ENCODE measurements at places on chromosomes 6 and 20.

- no peak overlapping the region for H3K27ac ChIP-seq
- no peak for DNase-seq
- H3K36me3 ChIP-seq: no peaks in the 10 kb centered on the region
- no peaks in the 10 kb centered on the region for H3K4me1 ChIP-seq
- H3K4me3 ChIP-seq: no peak overlapping the region
Observed at GRCh38 chr6:9783567-9783966, 631.3 kb downstream of the TFAP2A start.

DNA sequence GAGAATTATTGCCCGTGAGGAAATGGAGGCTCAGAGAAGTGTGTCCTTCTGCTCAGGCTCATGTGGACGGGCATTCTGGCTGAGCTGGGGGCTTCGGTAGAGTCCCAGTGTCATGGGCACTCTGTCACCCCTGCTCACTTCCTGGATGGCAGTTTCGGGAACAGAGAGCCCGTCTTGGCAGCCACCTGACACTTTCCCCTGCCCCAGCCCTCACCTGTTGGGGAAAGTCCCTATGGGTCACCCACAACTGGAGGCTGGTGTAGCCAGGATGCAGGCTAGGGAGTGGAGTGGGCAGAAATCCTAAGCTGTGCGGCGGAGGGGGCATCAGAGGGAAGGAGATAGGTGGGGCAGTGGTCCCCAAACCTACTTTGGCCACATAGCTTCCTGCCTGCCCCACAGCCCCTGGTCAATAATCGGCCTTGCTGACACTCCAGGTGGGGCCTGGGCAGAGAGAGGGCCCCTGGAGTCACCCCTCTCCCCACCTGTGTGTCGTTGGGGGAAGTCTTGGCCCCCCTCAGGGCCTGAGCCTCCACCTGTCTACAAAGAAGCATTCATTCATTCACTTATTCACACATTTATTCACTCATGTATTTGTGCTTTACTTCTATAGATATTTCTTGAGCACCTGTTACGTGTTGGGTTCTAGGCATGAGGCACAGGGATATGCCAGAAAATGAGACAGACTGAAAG, 40.5 kb downstream of the SNAI1 start:
- H3K27ac ChIP-seq: no peak overlapping the region
- H3K36me3 ChIP-seq: no peaks in the 10 kb centered on the region
- H3K4me1 ChIP-seq: peaks cover 8% of the 10 kb centered on the region
- H3K27me3 ChIP-seq: no peaks in the 10 kb centered on the region
- DNase-seq: no peak
- no peak overlapping the region for H3K4me3 ChIP-seq

GRCh38 chr6:23086100-23086499, 516.7 kb downstream of the HDGFL1 start:
- no peak overlapping the region for H3K27ac ChIP-seq
- DNase-seq: no peak
- no peaks in the 10 kb centered on the region for H3K36me3 ChIP-seq
- H3K4me3 ChIP-seq: no peak overlapping the region

DNA sequence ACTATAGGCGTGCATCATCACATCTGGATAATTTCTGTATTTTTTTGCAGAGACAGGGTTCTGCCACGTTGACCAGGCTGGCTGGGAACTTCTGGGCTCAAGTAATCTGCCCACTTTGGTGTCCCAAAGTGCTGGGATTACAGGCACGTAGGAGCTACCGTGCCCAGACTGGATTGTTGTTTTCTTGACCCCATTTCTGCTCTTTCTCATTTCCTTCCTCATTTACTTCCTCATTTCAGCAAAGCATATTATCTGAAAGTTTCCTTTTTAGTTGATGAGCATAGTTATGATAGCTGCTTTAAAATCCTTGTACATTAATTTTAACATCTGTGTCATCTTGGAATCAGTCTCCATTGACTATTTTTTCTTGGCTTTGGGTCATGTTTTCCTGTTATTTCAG, 301.0 kb upstream of the RUNX2 start:
- H3K27ac ChIP-seq: no peak overlapping the region
- no peaks in the 10 kb centered on the region for H3K4me1 ChIP-seq

DNA sequence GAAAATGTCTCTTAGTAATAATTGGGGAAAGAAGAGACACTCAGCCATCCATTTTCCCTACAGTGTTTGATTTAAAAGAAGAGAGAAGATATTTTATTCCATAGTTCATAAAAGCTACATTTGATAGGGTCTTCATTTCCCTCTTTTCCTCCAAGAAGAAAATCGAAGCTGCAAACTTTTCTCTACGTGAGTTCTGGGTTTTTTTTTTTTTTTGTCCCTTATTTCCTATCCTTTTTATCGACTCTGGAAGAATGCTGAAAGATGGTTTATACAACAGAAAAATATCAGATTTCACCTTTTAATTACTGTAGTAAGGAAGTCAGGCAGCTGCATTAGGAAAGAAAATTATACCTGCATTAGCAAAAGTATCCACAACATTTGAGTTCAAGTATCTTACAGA, at the start of gene OR2J1:
Gene OR2J1, plus strand, starts transcription at position 301 of the 400 bp plus-strand sequence. CDS start 1,453 bp downstream, outside the sequence.
- no peaks in the 10 kb centered on the region for H3K27me3 ChIP-seq
- DNase-seq: no peak
- no peaks in the 10 kb centered on the region for H3K4me1 ChIP-seq
- no peak within 1 kb of the TSS for H3K27ac ChIP-seq

GRCh38 chr6:99362678-99363268, 13.3 kb upstream of the FAXC start:
- H3K27me3 ChIP-seq: no peaks in the 10 kb centered on the region
- no peaks in the 10 kb centered on the region for H3K4me1 ChIP-seq
- no peak for DNase-seq
- no peak overlapping the region for H3K27ac ChIP-seq
- no peak overlapping the region for H3K4me3 ChIP-seq

- H3K4me3 ChIP-seq: no peak overlapping the region
- DNase-seq: no peak
- H3K36me3 ChIP-seq: no peaks in the 10 kb centered on the region
- no peak overlapping the region for H3K27ac ChIP-seq
Observed at GRCh38 chr20:22681591-22682248, 97.3 kb upstream of the FOXA2 start.

- DNase-seq: no peak
- no peaks in the 10 kb centered on the region for H3K27me3 ChIP-seq
- no peak overlapping the region for H3K4me3 ChIP-seq
- no peaks in the 10 kb centered on the region for H3K36me3 ChIP-seq
- H3K4me1 ChIP-seq: peaks cover 11% of the 10 kb centered on the region
- no peak overlapping the region for H3K27ac ChIP-seq
Observed at GRCh38 chr20:313402-313801, 11.9 kb upstream of the SOX12 start.

GRCh38 chr6:14038467-14039437, 78.8 kb upstream of the CD83 start:
- DNase-seq: peak; percentile 86
- H3K27ac ChIP-seq: no peak overlapping the region
- no peaks in the 10 kb centered on the region for H3K27me3 ChIP-seq
- H3K36me3 ChIP-seq: no peaks in the 10 kb centered on the region
- no peak overlapping the region for H3K4me3 ChIP-seq

- H3K27ac ChIP-seq: no peak overlapping the region
- H3K36me3 ChIP-seq: no peaks in the 10 kb centered on the region
- no peak overlapping the region for H3K4me3 ChIP-seq
Observed at GRCh38 chr6:169406034-169406433, 152.4 kb upstream of the THBS2 start.

DNA sequence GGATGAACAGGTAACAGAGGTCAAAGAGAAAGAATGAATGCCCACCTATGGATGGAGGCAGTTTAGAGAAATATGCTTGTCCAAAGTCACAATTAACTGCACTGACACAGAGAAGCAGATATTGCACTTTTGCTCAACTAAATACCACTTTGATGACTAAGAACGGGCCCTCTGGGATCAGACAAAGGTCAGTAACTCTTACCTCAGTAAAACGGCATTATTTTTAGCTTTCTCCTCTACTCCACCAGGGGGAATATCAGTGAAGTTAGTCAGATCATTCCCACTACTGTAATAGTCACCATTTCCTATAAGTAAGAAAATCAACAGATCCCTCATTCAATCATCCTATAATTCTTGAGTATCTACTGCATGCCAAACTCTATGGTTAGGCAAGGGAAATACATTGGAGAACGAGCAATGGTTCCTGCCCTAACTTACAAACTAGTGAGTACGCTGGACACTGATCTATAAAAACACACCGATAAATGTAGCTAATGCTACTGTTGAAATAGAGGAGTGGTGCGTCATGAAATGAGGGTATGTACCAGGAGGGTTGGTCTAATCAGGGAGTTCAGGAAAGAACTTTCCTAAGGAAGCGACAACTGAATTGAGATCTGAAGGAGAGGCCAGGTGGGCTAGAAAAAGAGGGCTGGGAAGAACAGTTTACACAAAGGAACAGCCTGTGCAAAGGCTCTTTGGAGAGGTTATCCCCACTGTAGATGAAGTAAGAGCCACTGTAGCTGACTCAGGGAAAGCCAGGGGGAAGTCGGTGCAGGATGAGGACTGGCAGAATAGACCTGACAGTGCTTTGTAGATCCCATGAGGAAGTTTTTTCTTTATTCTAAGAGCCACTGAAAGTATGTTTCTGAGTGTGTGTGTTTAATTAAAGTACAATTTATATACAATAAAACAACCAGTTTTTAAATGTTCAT, 9.2 kb downstream of the ECI2 start:
- H3K36me3 ChIP-seq: peaks cover 7% of the 10 kb centered on the region
- peak; percentile 93 for DNase-seq
- peaks cover 16% of the 10 kb centered on the region for H3K4me1 ChIP-seq
- no peak overlapping the region for H3K4me3 ChIP-seq
- no peaks in the 10 kb centered on the region for H3K27me3 ChIP-seq
- peak overlapping the region; percentile 43 for H3K27ac ChIP-seq

DNA sequence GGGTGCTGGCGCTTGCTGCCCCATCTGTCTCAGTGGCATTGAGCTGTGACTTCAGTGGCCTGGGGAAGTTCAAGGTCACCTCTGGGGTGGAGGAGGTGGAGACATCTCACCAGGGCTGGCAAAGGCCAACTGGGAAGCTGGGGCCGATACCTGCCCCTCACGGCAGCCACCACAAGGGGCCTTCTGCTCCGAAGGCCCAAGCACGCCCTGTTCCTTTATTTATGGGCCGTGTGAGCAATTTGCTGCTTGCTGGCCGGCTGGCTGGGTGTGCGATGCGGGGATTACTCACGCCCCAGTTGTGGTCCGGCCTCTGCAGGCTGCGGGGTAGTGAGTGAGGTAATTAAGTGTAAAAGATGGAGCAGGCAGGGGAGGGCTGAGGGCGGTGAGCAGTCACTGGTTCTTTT, 13.2 kb upstream of the SCRT2 start:
- no peak overlapping the region for H3K4me3 ChIP-seq
- H3K36me3 ChIP-seq: no peaks in the 10 kb centered on the region
- peak; percentile 26 for DNase-seq
- no peaks in the 10 kb centered on the region for H3K4me1 ChIP-seq
- no peak overlapping the region for H3K27ac ChIP-seq

DNA sequence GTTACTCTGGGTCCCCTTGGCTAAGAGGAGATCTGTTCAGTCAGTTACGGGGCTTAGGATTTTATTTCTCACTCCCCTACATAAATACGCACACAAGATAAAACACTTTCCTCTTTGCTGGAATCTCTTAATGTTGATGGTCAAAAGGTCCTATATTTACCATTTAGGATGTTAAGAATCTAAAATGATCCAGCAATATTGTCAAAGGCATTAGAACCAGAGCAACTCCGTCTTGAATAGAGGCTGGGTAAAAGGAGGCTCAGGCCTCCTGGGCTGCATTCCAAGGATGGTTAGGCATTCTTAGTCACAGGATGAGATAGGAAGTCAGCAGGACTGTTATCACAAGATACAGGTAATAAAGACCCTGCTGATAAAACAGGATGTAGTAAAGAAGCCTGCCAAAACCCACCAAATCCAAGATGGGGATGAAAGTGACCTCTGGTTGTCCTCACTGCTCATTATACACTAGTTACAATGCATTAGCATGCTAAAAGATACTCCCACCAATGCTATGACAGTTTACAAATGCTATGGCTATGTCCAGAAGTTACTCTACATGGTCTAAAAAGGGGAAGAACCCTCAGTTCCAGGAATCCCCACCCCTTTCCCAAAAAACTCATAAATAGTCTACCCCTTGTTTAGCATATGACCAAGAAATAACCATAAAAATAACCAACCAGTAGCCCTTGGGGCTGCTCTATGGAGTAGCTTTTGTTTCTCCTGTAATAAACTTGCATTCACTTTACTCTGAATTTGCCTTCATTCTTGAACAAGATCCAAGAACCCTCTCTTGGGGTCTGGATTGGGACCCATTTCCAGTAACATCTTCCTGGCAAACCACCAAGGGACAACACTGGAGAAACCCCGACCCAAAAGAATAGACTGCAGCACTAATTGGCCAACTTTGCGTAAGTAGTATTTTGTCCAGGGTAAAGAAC, 107.5 kb downstream of the DTNBP1 start:
- H3K4me1 ChIP-seq: no peaks in the 10 kb centered on the region
- H3K27me3 ChIP-seq: no peaks in the 10 kb centered on the region
- no peak for DNase-seq
- H3K27ac ChIP-seq: no peak overlapping the region

GRCh38 chr6:169883316-169883715, 131.9 kb downstream of the ERMARD start:
- H3K27me3 ChIP-seq: no peaks in the 10 kb centered on the region
- no peak overlapping the region for H3K27ac ChIP-seq
- no peak overlapping the region for H3K4me3 ChIP-seq
- H3K4me1 ChIP-seq: no peaks in the 10 kb centered on the region
- no peak for DNase-seq

DNA sequence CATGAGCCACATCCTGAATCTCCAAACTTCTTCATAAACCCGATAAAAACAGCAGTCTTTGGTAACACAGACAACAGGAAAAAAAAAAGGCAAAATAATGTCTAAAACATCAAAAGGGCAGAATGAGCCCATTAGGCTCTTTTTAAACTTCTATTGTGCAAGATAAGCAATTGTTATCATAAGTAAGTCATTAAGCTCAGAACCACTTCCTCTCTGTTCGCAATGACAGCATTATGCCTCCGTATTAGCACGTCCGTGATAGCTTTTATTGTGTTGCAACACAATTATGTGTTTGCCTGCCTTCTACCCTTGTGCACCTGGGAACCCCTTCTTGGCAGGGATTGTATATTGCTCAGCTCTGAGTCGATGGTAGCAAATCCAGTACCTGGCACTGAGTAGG, 147.1 kb downstream of the LRFN2 start:
- H3K4me3 ChIP-seq: no peak overlapping the region
- no peak for DNase-seq
- H3K27ac ChIP-seq: no peak overlapping the region
- H3K36me3 ChIP-seq: no peaks in the 10 kb centered on the region

GRCh38 chr6:68108233-68108835, 526.7 kb upstream of the ADGRB3 start:
- H3K36me3 ChIP-seq: no peaks in the 10 kb centered on the region
- H3K27ac ChIP-seq: no peak overlapping the region
- H3K4me3 ChIP-seq: no peak overlapping the region
- peak; percentile 51 for DNase-seq

DNA sequence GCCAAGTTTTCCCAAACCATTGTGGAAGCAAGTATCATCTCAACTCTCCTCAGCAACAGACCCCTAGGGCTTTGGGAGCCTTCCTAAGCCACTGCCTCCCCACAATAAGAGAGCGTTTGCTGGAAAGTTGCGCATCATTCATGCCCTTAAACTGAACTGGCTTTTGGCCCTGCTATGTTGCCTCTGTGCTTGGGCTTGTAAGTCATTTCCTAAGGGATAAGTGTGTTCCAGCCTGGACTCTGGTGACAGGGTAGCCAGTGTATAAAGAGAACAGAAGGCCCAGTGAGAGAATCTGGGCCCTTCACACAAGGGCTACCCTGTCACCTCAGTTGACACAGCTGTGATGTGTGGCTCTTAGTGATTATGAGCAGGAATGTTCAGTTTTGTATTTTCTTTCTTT, 77.8 kb downstream of the COL9A1 start:
- H3K4me3 ChIP-seq: no peak overlapping the region
- H3K27me3 ChIP-seq: no peaks in the 10 kb centered on the region
- no peaks in the 10 kb centered on the region for H3K4me1 ChIP-seq
- no peak overlapping the region for H3K27ac ChIP-seq
